GM19239 (cell line): ENCODE measurements at places on chromosomes 12 and 14.

DNA sequence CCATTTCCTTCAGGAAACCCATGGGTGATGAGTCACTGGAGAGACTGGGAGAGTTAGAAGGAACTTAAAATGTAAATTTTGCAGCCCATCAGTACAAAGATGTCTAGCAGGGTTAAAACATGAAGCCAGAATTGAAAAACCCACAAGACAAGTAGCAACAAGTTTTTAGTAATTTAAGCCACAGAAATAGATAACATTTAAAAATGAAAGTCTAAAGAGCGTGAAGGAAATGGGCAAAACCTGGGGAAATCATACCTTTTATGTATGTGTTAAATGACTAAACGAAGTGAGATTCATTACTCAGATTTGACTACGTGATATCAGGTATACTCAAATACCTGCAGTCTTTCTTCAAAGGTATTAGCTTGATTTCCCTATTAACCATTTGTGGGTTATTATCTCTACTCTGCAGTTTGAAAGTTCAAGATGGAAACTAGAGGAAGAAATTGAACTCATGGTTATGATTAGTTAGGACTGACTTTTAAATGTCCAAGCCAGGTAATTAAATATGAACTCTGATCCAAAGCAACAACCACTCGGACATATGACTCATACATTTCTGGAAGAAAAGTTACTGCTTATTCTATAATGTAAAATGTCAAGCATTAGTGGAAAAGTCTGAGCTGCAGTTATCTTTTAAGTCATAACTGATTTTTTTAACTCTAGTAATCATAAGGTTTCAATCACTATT is 84.1 kb downstream of the ITPR2 start:
- no peak for DNase-seq

- DNase-seq, result no peak
Observed at GRCh38 chr14:72527591-72527990, 366.3 kb downstream of the DPF3 start.

DNA sequence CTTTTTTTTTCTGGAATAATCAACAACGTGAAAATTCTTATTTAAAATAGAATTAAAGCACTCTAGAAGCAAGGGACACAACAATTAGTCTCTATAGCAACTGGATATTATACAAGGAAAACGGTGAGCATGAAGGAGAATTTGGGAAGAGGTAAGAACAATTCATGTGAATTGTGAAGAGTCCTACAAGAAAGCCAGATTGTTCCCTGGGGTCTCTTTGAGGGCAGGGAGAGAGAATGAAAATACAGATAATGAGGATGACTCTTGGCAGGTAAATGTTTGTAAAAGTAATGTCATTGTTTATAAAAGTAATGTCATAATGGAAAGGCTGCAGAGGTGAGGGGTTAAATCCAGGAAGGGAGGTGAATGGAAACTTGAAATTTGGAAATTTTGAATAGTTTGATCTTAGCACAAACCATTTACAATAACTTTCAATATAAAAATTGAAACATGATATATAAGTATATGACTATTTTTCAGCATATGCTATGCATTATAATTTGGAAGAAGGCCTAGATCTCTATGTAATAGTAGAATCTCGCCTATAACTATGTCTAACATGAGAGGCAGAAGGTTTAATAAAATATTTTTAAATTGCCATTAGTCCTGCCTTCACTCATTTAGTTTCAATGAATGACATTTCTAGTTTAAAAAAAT is 378.8 kb upstream of the DCN start:
- DNase-seq, result no peak

DNA sequence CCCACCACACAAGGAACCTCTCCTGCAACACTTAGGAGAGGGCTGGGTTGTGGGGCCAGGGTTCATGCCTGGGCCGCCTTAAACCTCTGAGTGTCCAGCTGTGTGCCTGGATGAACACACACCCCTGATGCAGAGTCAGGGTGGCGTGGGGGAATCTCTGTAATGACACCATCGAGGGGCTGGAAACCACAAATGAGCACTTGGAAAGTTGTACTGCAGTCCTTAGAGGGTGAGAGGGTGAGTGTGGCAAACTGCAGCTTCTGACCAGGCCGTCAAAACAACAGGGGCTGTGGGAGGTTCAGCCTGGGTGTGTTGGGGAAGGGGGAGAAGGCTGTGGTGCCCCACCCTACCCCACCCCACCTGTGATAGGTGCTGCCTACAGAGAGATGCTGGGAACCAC is 12.4 kb upstream of the KRT5 start:
- DNase-seq, result no peak

- DNase-seq, result no peak
Observed at GRCh38 chr14:39071096-39071495, 31.9 kb downstream of the SEC23A start.
